ENCODE measurements at places on chromosomes 4 and X.

GRCh38 chrX:124239911-124240310, 92.5 kb upstream of the TEX13D start:
- DNase-seq = no peak

DNA sequence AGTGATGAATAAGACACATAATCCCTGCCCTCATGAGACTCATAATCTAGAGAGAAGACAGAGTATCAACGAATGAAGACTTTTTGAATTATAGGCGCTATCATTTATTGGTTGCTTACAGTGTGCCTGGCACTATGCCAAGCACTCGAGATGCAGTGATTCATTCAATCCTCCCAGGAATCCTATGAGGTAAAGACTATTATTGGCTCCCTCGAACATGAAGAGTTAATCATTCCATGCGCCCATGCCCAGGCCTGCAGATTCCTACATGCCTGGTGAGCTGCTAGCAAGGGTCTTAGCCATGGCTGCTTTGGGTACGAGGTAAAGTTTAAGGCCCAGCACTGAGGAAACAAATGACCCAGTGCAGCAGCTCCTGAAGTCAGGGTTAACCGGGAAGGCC, 47.0 kb downstream of the TEX13B start:
- no peak for DNase-seq

- DNase-seq = no peak
These were observed 218.3 kb upstream of the CNKSR2 start for GRCh38 chrX:21155916-21156315.

GRCh38 chrX:2263203-2263602, 237.6 kb downstream of the DHRSX start:
- DNase-seq = no peak

GRCh38 chr4:6769233-6769988, 13.1 kb upstream of the KIAA0232 start:
- no peak for DNase-seq

DNA sequence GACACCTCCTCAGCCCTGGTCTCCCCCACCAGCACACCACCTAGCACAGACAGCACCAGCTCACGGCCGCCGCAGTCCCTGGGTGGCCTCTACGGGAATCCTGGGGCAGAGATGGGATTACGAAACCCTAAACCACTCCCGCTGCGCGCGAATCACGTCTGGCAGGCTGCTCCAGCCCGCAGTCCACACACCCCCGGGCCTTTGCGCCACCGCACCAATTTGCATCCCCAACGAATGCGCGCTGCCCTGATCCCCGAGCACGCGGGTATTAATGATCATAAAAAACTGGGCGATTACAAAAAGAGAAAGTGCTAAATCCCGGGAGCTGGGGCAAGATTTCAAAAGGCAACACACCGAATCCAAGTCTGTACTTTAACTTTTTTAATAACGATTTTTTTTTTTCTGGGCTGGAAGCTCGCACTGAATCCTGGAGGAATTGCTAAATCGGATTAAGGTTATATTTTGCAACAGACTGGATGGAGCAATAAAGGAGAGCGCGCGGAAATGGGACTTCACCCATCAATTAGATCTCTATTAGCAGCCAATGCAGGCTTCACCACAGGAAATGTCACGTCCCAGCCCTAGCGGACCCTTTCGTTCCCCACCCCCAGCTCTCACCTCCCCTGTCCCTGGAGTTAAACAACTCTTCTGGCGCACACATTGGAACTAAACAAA, 69.8 kb upstream of the TMEM33 start:
- DNase-seq = no peak

DNA sequence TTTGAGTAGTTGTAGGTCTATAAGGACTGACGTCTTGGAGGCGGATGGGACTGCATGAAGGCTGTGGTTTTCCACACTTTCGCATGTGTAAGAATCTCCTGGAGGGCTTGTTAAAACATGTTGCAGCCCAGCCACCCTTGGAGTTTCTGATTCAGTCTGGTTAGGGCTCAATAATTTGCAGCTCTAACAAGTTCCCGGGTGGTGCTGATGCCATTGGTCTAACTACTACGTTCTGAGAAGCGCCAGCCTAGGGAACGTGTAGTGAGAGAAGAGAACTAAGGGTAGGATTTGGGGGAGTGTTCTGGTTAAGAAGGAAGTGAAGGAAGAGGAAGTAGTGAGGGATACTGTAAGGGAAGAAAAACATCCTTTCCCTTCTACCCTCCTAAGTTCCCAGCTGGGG, 138.9 kb downstream of the LARP7 start:
- no peak for DNase-seq

GRCh38 chrX:7059214-7059838, 88.2 kb upstream of the STS start:
- DNase-seq = no peak

DNA sequence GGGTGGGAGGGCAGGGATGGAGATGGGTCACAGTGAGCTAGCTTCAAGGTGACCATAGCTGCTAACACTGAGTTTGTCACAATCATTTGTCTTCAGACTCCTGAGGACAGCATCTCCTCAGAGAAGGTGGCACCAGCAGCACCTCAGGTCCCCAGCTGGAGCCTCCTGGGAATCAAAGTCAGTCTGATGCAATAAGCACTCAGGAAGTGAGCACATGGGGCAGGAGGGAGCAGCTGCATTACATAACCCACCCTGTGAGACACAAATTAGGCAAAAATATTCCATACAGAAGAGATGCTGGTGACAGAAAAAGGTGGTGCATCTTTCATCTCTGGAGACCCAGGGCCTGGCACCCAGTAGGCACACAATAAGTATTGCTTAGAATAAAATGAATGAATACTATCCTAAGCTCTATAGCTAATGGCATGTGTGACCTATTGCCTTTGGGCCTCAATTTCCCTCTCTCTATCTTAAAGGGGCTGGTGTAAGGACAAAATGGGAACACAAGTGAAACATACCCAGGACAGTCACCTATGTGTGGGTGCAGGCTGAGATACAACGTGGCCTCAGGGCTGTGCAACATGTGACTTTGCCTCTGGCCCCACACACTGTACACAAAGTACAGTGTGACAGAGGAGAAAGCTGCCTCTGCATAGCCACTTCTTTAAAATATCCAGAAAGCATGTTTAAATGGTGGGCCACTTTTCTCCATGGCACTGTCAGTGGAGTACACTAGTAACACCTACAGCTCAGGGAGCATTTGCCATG, 37.1 kb downstream of the SLC39A8 start:
- no peak for DNase-seq

- DNase-seq = no peak
These were observed 332.9 kb downstream of the PPP3CA start for GRCh38 chr4:101014417-101014816.

- no peak for DNase-seq
These were observed 169.9 kb downstream of the ZNF330 start for GRCh38 chr4:141390571-141390970.

GRCh38 chrX:23497919-23498318, 163.3 kb downstream of the PTCHD1 start:
- no peak for DNase-seq

- no peak for DNase-seq
These were observed 549.0 kb upstream of the GRID2 start for GRCh38 chr4:91754716-91755115.

- no peak for DNase-seq
These were observed 520 bp downstream of the ACOX3 start for GRCh38 chr4:8439914-8440491.

- DNase-seq = no peak
These were observed 7.4 kb upstream of the WDFY3 start for GRCh38 chr4:84973856-84974255.

- no peak for DNase-seq
These were observed 19.5 kb upstream of the BOD1L1 start for GRCh38 chr4:13647031-13647430.

DNA sequence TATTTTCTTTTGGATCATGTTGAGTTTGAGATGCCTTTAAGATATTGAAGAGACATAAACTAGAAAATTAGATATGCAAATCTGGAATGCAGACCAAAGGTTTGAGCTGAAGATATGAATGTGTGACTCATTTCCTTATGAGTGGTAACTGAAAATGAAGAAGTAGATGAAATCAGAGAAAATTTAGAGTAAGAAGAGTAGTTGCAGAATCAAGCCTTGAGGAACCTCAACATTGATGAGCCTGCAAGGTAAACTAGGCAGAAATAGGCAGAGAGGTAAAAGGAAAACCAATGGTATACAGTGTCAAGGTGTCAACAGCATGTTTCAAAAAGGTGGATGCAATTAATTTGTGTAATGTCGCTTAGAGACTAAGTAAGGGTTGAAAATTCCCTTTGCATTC, 142.8 kb downstream of the MOSPD2 start:
- no peak for DNase-seq

Measured in HS-5 (cell line).